ENCODE measurements at places on chromosomes 6 and 20.
A peak's percentile ranks its signal among the peaks of the same experiment; 100 is the strongest.

- DNase-seq: no peak
These were observed 23.4 kb upstream of the SLCO4A1 start for GRCh38 chr20:62618611-62619529.

DNA sequence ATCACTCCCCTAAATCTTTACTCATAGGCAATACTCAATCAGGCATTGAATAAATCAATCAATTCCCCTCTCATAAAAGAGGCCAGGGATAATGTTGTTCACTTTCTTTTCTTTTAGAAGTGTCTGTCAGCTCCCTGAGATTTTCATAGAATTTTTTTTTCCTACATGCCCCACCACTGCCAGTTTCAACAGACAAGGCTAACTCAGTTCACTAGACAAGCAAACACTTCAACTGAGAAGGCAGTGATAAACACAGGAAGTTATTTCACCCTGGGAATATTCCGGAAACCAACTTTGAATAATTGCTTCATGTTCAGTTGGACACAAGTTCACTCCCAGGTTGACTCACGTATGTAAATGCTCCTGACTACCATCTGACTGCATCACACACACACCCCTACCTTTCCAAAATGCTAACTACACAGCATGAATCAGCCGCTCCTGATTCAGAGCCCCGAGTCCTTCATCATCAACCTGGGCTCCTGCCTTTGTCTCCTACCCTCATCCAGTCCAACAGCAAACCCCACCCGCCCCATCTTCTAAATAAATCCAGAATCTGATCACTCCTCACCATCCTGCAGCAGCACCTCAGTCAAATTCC lies 143.9 kb downstream of the BCAS1 start:
- DNase-seq: no peak

DNA sequence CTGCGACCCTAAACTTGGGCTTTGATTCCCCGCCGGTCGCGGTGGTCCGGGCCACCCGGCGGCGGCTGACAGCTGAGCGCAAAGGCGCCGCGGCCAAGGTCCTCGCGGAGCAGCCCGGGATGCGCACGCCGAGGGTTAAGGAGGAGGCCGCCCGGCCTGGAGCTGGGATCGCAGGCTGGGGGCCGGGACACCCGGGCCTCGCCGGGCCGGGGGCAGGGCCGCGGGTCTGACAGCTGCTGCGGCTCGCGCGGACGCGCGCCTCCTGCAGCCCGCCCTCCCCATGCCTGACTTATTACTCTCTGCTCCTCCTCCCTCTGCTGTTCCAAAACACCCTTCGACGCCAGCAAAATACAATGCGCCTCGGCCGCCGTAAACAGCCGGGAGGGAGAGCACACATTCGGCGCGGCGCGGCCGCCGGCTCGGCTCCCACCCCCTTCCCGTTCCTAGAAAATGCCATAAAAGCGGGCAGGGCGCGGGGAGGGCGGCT lies 746 bp downstream of the BACH2 start:
- peak; percentile 40 for DNase-seq

DNA sequence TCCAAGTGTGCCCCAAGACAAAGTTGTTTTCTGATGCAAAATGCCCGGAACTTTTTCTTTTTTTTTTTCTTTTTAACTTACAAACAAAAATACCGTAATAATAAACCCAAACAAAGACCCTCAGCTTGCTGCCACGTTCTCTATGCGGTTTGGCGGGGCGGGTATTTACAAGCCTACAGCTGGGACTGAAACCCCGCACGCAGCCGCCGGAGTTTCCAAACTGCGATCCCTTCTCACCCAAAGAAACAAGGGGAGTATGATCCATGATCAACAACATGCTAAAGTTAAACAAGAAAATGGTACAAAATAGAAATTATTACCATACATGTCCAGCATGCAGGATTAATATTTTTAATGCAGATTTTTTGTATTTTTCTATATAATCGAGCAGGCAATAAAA lies 2.1 kb downstream of the MAFB start:
- DNase-seq: no peak

DNA sequence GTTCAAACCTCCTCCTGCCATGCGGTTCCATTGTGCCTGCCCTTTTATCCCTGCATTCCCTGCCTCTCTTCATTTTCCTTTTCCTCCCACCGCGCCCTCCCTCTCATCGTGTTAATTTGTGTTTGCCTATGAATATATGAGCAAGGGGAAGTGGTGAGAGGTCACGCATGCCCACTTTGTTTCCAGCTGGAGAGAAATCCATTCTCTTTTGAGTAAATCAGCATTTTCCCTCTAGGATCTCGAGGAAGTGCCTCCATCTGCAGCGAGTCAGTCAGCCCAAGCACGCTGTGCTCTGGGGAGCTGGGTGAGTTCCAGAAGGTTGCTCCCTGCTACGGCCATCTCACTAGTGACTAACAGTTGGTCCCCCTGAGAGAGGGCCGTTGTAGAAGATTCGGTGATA lies 42.9 kb downstream of the CDH26 start:
- DNase-seq: no peak

- DNase-seq: no peak
These were observed 32.3 kb upstream of the MAP3K7 start for GRCh38 chr6:90619221-90619620.

DNA sequence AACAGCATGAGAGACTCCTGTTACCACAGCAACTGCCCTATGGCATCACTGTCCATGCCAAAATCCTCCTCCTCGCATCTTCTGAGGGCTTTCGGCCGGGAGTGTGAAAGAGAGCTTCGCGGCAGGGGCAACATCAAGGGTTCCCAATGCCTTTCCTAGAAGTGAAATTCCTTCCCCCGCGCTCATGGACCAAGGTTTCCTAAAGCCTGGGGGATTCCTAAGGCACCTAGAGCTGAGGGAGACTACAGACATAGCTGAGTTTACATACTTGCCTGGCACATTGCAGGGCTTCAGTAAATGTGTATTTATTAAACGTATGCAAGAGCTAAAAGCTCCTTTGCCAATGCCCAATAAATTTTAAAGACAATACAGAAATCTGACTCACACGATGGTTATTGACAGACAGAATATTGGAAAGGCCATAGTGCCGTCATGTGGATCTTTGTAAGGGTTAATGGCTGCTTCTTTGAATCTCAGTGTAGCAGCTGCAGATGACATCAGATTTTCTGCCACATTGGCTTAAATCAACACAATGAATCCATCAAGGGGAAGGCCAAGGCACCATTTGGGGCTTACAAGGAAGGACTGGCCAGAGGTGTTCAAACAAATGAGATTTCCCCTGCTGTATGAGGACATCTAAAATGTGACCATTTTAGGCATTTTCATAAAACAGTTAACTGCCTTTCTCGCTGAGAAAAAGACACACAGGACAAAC lies 281.2 kb upstream of the JARID2 start:
- DNase-seq: no peak

GRCh38 chr20:38325905-38326304 lies 20.4 kb upstream of the LBP start:
- DNase-seq: no peak

DNA sequence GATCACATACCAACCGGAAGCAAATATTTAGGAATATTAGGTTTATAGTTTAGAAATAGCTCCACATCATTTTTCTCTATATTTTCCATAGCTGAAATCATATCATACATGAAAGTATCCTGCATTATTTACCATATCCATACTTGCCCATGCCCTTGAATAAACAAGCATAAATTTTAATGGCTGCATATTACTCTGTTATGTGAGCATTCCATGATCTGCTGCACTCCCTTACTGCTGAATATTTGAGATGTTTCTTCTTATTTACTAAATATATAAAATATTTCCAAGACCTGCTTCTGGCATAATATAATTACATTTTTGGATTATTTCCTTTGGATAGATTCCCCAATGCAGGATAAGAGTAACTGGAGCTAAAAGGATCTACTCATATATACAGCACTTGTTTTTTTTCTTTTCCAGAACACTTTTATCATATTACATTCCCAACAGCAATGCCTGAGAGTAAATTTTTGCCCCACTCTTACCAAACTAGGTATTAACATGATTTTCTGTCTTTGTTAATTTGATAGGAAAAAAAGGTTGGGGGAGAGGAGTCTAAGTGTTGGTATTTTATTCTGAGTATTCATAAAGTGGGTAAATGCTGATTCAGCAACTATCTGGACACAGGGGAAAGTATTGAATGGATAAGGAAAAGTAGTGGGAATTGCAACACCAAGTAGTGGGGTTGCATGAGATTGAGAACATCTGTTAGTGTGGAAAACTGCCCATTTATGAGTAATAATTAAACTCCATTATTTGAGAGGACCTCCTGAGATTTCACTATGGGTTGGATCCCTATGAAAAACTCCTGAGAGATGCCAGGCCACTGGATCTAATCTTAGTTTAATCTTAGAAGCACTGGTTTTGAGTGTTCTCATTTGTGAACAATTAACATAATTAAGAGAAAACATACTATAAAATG lies 76.0 kb downstream of the MAN1A1 start:
- no peak for DNase-seq

- no peak for DNase-seq
These were observed at the start of gene ADTRP for GRCh38 chr6:11778648-11779328. Gene ADTRP, minus strand, starts transcription at chr6:11778803. Its CDS starts 44 bp downstream, at chr6:11778759.

- DNase-seq: no peak
These were observed 29.8 kb upstream of the AHI1 start for GRCh38 chr6:135527116-135527959.

DNA sequence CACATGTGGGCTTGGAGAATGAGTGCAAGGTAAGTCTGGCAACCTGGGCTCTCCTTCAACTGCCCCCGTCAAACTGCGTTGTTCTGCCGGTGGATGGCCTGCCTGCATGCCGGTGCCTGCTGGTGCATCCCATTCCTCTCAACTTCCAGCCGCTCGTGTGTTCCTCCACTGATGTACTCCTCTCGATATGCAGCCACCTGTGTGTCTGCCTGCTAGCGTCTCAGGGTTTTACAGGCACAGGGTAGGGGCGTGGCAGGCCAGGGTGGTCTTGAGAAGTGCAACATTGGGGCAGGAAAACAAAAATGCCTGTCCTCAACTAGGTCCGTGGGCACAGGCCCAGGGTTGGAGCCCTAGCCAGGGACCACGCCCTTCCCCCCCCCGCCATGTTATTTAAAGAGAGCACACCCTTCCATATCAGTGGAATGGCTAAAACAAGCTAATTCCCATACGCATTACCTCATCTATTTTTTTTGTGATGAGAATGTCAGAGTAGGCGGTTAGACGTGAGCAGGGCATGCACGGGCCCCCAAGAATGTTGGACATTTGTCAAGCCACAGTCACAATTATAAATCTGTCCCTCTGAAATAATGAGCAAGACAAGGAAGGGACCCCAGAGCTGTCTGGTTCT lies 33.2 kb downstream of the SERPINB6 start:
- no peak for DNase-seq

- no peak for DNase-seq
These were observed 86.1 kb upstream of the TCF21 start for GRCh38 chr6:133802861-133803260.

DNA sequence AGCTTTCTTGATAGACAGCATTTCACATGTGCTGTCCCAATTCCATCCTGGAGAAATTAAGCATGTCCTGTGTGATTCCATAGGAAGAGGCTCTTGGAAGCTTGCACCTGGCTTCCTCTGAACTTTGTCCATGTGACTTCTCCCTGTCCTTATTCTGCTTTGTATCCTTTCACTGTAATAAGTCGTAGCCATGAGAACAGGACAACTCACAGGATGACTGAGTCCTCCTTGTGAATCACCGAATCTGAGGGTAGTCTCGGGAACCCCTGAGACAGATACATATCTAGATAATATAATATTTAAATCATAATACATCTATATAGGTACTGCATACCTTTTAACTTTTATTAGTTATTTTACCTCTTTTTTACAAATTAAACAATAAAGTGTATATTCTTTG lies 156.7 kb upstream of the THEMIS start:
- no peak for DNase-seq

DNA sequence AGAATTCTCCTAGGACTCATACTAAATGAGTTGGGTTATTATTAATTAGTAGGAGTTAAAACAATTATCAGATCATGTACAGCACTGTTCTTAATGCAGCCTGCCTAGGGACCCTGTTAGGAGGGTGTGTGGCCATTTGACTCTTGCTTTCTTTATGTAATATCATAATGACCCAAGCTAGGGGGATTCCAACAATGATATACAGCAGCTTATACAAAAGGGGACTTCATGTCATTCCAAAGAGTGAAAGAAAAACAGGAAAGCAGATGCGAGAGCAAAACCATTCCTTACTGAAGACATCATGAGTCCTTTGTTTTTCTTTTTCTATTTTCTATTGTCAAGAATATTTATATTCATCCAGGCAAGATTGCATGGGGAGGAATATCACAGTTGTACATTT lies 455.2 kb downstream of the PLCB1 start:
- DNase-seq: no peak

GRCh38 chr6:128432394-128432793 lies 88.0 kb downstream of the PTPRK start:
- DNase-seq: no peak

DNA sequence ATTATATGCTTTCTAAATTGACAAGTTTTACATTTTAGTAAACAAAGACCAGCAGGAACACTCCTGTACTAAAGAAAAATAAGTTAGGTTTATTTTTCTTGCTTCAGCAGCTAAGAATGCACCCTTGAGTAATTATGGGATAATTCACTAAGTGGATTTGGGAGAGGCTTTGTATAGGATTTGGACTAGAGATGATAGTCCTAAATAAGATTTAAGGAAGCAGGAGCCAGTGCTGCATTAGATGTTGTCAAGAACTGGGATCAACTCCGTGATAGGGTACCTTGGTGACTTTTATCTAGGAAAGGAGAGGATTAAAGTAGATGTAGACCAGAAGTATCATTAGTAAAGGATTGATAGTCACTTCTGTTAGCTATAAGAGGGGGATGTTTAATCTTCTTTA lies 4.1 kb upstream of the C6orf141 start:
- DNase-seq: no peak

- no peak for DNase-seq
These were observed 135.9 kb downstream of the TMEM242 start for GRCh38 chr6:157187182-157188083.

DNA sequence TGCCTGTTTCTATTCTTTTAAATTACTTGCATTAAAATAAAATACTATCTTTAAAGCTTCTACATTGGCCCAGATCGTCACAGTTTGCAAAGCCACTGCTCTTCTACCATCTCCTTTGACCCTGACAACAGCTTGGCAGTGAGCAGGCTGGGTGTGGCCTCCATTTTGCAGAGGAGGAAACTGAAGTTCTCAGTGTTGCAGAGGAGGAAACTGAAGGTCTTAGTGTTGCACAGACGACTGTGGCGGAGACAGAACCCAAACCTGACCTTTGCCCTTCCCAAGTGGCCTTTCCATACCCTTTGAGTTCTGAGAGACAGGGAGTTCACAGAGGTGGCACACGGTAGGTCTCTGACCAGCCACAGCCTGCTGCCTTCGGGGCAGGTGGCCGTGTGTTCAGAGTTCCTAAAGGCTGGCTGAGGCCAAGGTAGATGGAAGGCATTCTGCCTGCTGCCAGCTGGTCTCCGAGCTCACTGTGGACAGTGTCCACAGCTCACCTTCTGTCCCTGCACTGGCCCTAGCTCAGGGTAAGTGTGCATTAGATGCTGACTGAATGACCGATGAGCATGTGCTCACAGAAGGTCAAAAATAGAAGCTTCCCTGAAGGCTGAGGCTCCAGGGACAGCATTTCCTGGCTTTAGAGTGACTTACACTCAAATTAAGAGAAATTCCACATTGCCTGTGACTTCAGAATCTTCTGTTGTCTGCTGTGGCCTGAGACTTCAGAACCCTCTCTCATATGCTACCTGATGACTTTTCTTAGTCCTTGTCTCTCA lies 113.5 kb upstream of the SLC24A3 start:
- DNase-seq: no peak

GRCh38 chr20:20437314-20437713 lies 69.4 kb downstream of the INSM1 start:
- DNase-seq: no peak

Measured in effector CD8-positive, alpha-beta T cell (primary cell).